ENCODE measurements at places on chromosomes 16 and 17.

GRCh38 chr16:86065711-86066110 lies 166.7 kb downstream of the IRF8 start:
- no peak for DNase-seq

DNA sequence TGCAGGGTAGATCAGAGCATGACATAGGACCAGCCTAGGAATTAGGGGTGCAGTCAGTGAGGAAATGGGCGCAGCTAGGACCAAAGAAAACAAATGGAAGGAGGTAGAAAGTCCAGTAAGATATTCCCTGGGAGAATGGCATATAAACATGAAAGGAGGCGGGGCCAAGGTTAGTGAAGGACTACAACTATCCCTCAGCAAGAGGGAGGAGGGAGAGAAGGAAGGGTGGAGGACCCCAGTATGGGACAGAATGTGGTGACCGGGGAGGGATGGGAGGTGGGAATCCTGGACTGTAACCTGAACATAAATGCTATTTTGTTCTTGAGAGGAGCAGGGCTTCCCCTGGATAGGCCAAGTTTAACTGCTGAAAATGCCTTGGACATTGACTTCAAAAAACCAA lies 22.8 kb downstream of the ITGB3 start:
- DNase-seq = no peak

DNA sequence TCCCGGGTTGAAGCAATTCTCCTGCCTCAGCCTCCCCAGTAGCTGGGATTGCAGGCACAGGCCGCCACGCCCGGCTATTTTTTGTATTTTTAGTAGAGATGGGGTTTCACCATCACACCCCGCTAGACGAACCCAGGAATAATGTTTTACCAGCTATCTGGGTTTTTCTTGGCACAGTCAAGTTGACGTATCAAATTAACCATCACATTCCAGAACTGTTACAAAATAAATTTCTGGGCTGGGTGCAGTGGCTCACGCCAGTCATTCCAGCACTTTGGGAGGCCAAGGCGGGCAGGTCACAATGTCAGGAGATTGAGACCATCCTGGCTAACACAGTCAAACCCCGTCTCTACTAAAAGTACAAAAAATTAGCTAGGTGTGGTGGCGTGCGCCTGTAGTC lies 501.2 kb downstream of the SHISA9 start:
- DNase-seq = no peak

DNA sequence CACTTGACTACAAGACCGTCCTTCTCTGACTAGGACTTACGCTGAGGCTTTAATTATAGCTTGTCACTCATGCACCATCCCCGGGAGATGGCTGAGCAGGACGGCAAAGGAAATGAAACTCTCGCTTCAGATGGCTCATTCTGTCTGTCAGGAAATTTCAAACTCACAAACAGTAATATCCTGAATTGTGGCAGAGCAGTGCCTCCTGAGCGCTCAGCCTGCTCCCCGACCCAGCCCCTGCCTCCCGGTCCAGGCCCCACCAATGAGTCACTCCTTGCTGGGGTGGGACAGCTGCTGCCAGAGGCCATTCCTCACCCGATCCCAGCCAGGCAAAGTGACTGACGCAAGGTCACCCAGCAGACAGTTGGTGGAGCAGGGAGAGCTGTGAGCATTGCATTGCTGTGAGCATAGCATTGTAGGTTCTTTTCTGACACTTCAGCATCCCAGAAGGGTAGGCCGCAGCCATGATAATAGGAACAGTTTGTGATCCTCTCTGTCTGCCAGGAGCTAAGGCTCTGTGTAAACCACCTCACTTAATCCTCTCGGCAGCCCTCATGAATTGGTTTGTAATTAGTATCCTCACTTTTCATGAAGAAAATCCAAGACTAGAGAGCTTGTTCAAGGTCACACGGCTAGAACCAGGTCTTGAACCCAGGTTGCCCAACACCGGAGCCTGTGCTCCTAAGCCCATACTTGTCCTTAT lies 20.9 kb downstream of the CCDC182 start:
- no peak for DNase-seq

- no peak for DNase-seq
These were observed 1.1 kb upstream of the GIT1 start for GRCh38 chr17:29590411-29591145.

- no peak for DNase-seq
These were observed 21.2 kb downstream of the SLC39A11 start for GRCh38 chr17:73071066-73071999.

DNA sequence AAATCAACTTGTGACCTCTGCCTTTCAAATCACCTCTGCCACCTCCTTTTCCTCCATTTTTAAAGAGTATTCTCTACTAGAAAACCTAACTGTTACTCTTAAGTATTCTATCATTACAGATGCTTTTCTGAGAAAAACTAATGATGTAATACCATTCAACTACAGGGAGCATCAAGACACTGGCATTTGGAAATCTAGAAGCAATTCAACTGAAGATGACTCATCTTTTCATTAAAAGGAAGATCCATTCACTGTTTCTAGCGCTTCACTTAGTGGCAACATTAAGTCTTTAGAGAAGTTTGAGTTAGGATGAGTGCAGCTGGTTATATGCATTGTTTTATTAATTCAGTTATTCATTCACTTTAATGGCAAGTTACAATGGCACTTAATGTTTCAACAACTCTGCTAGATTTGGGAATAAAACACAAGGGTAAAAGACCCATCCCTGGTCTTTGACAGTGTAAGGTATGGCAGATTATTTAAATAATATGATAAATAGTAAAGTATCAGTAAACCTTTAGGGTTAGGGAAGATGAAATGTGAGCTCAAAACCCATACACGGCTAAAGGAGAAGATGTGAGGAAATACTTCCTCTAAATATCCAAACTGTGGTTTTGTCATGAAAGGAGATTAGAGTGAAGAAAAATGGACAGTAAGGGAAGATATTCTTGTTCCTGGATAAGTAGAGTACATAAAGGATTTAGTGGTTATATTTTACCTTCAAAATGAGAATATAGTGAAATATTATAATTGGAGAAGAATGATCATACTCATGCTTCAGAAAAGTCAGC lies 61.7 kb downstream of the KCNJ2 start:
- peak; percentile 82 for DNase-seq

- no peak for DNase-seq
These were observed 109.7 kb downstream of the C16orf95 start for GRCh38 chr16:87207509-87207908.

DNA sequence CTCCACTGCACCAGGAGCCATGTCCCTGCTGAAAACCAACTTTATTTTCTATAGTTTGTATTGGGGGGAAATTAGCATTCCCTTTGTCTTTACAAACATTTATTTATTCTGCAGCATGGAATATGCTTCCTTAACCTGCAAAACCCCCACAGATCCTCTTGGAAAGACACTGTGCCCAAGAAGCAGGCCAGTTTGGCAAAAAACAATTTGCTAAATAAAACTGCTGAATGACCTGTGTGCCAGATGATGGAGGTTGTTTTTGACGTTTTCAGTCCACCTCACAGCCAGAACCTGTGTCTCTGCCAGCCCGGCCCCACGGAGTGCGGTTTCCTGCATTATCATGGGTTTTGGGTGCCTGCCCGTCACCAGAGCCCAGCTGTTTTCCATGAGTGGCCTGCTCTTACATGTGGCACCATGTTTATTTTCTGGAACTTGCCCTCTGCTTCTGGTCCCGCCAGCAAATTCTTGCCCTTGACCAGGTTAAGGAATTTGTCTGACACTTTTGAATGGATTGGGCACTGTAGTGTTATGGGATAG lies 26.4 kb downstream of the ORC6 start:
- no peak for DNase-seq

- DNase-seq = no peak
These were observed 67.9 kb downstream of the HIC1 start for GRCh38 chr17:2122641-2123302.

DNA sequence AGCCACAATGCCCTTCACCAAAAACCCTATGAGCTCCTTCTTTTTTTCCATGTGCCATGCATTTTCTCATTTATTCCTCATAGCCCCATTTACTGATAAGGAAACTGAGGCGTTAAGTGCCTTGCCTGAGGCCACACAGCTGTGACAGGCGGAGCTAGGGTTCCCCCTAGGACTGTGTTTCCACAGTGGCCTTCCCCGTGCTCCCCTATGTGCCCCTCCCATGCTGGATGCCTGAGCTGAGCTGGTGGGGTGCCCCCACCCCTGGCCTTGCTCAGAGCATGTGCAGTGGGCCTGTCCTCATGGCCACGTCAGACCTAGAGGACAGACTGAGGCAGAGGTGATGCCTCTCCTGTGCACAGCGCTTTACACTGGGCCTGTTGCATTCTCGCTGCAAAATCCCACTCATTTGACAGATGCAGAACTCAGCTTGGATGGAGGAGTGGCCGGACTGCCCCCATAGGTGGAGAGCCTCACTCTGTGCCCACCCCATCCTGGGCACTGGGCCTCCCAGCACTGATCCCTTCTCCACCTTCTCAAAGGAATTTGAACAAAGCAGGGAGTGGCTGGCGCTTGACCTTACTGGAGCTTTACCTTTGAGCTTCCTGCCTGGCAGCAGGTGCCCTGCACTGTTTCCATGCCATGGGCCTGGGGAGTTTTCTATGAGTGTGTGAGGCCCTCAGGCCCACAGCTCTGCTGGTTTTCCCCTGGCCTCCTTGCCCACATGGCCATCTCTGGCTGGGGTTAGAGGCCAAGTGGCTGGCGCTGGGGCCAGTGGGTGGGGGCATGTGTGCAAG lies 2.6 kb downstream of the MAP2K3 start:
- no peak for DNase-seq

- DNase-seq = peak; percentile 41
These were observed 43.1 kb downstream of the HS3ST3A1 start for GRCh38 chr17:13558588-13558987.

GRCh38 chr16:68636818-68637217 lies 8.3 kb upstream of the CDH3 start:
- DNase-seq = no peak

DNA sequence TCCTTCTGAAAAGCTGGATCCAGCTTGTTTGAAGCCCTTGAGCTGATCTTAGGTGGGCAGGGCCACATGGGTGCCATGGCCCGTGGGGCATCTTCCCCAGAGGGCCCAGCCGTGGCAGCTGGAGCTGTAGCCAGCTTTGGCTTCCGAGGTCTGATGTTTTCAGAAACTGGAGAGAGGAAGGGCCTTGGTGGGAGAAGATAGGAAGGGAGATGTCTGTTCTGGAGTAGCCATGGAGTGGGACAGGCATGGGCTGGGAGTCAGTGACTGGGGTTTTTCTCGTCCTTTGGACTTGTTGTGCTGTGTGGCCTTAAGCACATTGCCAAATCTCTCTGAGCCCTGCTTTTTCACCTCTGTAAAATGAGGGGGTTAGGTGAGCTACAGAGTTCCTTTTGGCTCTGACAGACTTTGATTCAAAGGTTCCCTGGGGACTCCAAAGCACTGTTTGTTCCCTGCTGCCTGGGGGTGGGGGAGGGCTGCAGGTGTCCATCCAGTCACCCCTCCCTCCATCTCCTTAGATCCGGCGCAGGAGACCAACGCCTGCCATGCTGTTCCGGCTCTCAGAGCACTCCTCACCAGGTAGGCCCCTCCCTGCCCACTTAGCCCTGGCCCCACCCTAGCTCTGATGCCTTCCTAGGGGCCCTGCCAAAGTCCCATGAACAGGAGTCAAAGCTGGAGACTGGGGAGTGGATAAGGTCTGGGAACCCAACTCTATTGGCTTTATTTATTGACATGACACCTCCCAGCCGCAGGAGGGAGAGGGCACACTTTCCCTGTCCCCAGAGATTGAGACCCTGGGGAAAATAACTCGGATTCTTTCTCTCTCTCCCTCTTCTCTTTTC lies 2.1 kb downstream of the PPP1R1B start:
- DNase-seq = no peak

- peak; percentile 61 for DNase-seq
These were observed 512 bp downstream of the PMM2 start for GRCh38 chr16:8798174-8798527.

GRCh38 chr16:15792563-15792971 lies 64.3 kb downstream of the MYH11 start:
- DNase-seq = no peak

GRCh38 chr16:15879255-15879811 lies 9.1 kb downstream of the CEP20 start:
- peak; percentile 70 for DNase-seq

- no peak for DNase-seq
These were observed 159.6 kb upstream of the MPHOSPH6 start for GRCh38 chr16:82329504-82330192.

GRCh38 chr16:75323933-75324332 lies 72.5 kb upstream of the BCAR1 start:
- DNase-seq = no peak

DNA sequence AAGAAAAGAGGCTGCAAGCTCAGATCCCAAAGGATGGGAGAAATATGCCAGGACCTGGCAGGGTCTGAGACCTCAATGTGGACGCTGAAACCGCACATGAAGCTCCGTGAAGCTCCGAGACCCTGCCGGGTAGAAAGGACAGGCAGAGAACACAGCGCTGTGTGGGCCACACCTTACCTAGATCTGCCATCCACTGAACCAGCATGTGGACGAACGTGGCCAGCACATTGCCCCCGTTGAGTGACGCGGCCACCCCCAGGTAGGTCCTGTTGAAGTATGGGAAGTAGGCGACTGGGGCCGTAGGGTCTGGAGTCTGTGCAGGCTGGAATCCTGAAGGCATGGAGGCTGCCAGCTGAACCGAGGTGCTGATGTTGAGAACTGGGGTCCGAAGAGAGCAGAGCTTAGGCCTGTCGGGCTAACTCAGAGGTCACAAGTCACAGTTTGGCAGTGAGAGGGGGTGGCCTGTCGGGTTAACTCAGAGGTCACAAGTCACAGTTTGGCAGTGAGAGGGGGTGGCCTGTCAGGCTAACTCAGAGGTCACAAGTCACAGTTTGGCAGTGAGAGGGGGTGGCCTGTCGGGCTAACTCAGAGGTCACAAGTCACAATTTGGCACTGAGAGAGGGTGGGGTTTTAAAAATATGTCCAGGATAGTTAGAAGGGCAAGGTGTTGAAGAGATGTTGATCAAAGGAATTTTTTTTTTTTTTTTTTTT lies 6.1 kb upstream of the TRPV1 start:
- DNase-seq = no peak
